ENCODE measurements at places on chromosomes 4 and X. TPM values are rescaled to one million over a fixed set of nuclear protein-coding genes. Genes with fewer than 3 reads are reported as not detected.

- DNase-seq: no peak
Observed at GRCh38 chrX:31007321-31007720, 64.5 kb downstream of the FTHL17 start.

GRCh38 chrX:16100673-16101072 lies 22.7 kb upstream of the GRPR start:
- peak; percentile 35 for DNase-seq

- DNase-seq: peak; percentile 86
Observed at GRCh38 chr4:15231265-15232091, 196.4 kb upstream of the C1QTNF7 start.

GRCh38 chrX:19343535-19344408 lies at the start of gene PDHA1:
Gene PDHA1 (plus strand): TSS chrX:19343927. CDS start chrX:19344038, 111 bp downstream.
- DNase-seq: peak; percentile 95

- peak; percentile 64 for DNase-seq
Observed at GRCh38 chr4:87543835-87544461, 14.8 kb upstream of the SPARCL1 start.

- no peak for DNase-seq
Observed at GRCh38 chr4:163003979-163004378, 162.7 kb downstream of the NAF1 start.

- DNase-seq: no peak
Observed at GRCh38 chrX:13700380-13700779, 11.5 kb downstream of the RAB9A start.

DNA sequence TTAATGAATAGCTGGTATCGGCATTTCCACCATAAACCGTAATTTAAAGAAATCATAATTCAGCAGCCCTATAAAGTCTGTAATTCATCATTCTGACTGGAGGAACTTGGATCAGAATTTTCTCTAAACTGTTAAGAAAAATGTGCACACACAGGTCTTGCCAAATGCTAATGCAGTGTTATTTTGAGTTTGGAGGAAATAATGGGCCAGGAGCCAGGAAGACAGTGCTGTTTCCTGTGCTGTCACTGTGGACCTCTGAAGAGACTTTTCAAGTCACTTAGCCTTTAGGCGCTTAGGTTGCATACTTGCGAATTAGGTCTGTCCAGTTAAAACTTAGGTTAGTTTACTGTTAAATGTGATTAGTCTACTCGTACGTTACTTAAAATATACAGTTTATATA lies 137.5 kb upstream of the ANXA3 start:
- DNase-seq: no peak

DNA sequence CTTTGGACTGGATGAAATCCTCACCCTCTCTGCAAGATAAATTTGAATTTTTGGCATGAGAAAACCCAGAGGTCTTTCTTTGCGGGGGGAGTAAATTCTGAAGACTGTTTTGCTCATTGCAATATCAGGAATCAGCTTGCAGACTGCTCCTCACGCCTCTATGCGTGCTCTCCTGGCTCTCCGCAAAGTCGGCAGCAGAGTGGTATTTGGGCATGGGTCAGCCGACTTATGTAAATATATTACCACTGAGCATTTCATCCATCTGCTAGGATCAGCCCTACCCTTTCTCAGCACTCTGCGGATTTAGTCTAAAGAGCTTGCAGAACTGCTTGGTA lies 288.0 kb downstream of the ASMT start:
- DNase-seq: no peak

GRCh38 chrX:39836802-39837420 lies 260.8 kb downstream of the BCOR start:
- DNase-seq: no peak

DNA sequence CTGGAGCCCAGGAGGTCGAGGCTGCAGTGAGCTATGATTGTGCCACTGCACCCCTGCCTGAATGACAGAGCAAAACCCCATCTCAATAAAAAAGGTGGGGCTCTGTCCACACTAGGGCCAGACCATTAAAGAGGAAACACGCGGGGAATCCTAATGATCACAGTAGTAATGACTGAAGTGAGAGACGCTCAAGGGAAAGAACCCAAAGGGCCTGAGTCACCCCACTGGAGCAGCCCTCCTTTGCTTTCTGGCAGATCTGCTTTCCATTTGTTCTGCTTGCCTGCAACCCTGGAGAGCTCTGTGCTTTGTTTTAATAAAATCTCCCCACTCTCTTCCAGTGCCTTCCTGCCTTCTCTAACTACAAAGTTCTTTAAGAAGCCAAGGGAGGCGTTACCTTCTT lies 5.0 kb downstream of the TFDP3 start:
- no peak for DNase-seq

GRCh38 chrX:24925430-24925829 lies 90.3 kb downstream of the ARX start:
- DNase-seq: no peak

The ADH1B gene
- total RNA-seq: not detected

The DDIT4L gene
- 26.9 TPM for total RNA-seq

The TMSB15A gene
- total RNA-seq: 561 TPM

The PDK3 gene
- 50.3 TPM for total RNA-seq
